ENCODE measurements at places on chromosomes 11 and 22. TPM values are rescaled to one million over a fixed set of nuclear protein-coding genes. Genes with fewer than 3 reads are reported as not detected.

SCGB1A1 gene
- total RNA-seq = not detected

OR51B4 gene
- total RNA-seq = not detected

SIK2 gene
- 40.1 TPM for total RNA-seq

DNA sequence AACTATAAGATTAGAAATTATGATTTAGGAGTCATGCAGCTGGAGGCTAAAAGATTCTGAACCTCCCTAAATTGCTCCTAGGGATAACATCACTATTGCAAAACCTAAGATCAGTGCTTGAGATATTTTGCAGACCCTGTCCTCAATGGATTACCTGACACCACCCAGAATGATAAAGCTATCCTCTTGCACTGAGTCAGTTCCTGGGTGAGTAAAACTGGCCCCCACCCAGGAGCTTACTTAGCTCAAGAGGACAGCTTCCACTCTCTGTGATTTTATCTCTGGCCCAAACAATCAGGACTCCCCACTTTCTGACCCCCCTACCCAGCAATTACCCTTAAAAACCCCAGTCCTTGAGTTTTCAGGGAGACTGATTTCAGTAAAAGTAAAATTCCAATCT lies 2074.4 kb upstream of the RAG2 start:
- H3K36me3 ChIP-seq = no peaks in the 10 kb centered on the region
- H3K27me3 ChIP-seq = no peaks in the 10 kb centered on the region
- H3K27ac ChIP-seq = no peak overlapping the region
- no peak for DNase-seq
- H3K4me1 ChIP-seq = no peaks in the 10 kb centered on the region

DNA sequence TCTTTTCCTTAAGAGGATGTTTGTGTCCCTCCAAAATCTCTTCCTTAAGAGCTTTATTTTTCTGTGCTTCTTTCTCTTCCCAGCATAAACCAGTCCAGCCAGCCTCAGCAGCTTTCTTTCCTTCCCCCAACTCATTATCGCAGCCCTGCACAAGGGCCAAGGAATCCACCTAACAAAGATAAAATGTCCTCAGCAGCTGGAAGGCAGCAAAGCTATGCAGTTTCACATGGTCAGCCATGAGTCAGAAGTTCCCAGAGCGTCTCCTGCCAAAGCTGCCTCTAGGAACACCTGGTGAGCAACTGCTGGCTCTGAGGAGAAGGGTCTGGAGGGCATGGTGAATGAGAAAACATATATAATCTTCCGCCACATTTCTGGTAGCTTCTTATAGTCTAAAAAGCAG lies 45.3 kb upstream of the HMGXB4 start:
- H3K27ac ChIP-seq = no peak overlapping the region
- H3K27me3 ChIP-seq = no peaks in the 10 kb centered on the region
- H3K4me3 ChIP-seq = no peak overlapping the region

All from kidney (tissue), 22 donors.